Fibroblast of skin of back (primary cell): ENCODE measurements at places on chromosomes 13 and 19.

DNA sequence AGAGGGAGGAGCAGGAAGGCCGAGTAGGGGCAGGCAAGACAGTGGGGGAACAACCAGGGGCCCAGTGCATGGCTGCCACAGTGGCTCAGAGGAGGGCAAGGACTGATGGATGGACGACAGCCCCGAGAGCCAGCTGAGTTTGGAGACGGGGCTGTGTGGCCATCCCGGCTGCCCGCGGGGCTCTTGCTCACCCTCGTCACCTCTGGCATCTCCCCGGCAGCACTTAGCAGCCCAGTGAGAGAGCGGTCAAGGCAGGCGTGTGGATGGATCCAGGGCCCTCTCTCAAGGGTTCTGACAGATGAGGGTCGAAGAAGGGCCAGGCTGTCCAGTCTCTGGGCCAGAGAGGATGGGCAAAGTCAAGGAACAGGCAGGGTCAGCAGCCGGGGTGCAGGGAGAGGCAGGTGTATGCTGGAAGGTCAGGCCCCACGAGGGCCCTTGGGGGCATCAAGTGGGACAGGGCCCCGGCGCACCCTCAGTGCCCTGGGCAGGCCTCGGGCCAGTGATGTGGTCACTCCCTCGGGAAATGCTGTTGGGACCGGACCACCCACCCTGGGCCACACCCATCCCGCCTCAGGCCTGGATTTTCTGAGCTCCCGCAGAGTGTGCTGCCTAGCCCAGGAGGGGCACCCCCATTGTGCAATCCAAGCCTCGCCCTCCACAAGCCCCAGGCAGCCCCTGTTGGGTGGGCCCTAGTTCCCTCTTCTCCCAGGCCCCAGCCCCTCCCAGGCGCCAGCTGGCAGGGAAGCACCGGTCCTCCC, 56.4 kb upstream of the TPM4 start:
- no peak for DNase-seq

DNA sequence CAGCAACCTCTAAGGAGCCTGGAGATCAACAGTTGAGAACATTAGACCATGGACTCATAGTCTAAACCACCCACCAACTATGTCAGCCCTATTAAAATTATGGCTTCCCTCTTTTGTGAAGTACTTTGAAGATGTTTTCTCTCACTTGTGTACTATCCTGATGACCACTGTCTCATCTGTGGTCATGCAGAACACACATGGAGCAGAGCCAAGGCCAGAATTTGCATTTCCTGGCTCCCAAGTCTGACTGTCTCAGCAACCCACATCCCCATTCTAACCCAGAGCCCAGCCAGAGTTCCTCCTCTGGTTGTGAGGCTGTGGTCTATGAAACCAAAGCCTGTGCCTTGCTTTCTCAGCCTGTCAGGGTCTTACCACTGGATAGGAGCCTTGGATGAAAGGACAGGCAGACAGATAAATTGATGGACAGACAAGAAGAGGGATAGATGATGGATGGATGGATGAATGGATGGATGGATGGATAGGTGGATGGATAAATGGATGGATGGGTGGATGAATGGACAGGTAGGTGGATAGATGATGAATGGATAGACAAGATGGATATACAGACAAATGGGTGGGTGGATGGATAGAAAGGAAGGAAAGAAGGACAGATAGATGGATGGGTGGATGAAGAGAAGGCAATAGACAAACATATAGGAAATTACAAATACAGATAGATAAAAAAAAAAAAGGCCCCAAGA, 35.4 kb downstream of the ZNF557 start:
- no peak for DNase-seq

DNA sequence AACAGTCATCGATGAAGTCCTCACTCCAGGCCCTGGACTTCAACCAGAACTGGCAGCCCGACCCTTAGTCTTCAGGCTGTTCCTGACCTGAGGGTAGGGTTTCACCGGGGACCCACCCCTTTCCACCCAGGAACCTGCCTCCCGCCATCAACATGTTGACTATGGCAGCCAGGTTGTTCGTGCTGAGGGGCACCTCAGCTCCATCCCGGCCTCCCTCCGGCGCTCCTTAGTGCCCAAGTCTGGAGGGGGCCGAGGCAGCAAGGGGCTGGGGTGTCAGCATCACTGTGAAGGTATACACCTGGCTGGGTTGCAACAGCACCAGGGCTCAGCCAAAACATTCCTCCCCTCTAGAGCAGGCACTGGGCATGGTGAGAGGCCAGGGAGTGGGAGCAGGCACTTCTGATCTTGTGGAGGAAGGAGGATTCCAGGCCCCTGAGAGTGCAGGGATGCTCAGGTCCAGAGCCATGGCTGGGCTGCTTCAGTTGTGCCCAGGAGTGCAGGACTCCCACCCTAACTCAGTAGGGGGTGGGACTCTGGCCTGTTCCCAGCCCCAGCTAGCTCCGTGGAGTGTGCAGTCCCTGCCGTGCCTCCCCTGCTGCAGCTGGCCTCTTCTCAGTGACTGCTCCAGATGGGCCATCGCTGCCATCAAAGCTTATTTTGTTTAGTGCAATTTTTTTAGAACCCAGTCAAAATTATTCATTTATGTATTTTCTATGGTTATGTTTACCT, 1445.9 kb downstream of the PCDH9 start:
- DNase-seq = no peak

- peak; percentile 76 for DNase-seq
Measured at GRCh38 chr19:55460670-55461258, 678 bp downstream of the ISOC2 start.

DNA sequence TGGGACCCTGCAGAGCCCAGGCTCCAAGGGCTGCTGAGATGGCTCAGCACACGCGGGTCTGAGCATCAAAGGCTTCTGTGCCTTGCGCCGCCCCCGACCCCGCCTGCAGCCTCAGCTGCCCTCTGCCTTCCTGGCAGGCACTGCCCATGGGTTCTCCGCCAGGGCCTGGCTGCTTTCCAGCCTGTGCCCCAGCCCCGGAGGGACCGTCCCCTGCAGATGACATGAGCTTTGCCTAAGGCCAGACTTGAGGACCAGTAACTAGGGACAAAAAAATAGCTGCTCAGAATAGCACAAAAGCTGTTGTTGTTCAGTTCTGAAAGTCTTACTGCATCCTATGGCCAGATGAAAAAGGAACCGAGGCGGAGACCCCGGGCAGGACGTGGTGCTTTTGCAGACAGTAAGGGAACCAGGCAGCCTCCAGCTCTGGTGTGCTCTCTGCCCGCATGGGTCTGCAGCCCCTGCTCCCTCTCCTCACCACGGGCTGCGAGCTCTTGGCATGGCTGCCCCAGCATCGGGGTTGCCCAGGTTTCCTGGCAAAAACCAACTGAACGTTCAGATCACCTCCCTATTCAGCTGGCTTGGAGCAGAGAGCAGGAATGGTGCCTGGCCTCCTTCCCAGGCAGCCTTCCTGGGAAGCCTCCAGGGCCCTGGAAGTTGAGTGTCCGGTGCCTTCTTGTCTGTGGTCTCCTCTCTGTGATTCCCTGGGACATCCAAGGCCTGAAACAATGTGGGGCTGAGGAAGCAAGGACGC, 12.5 kb upstream of the CFAP97D2 start:
- DNase-seq = no peak
